K562 (cell line): ENCODE measurements at places on chromosomes 13 and 19.

- no peak for DNase-seq
Measured at GRCh38 chr13:44620057-44620456, 43.9 kb upstream of the TSC22D1 start.

DNA sequence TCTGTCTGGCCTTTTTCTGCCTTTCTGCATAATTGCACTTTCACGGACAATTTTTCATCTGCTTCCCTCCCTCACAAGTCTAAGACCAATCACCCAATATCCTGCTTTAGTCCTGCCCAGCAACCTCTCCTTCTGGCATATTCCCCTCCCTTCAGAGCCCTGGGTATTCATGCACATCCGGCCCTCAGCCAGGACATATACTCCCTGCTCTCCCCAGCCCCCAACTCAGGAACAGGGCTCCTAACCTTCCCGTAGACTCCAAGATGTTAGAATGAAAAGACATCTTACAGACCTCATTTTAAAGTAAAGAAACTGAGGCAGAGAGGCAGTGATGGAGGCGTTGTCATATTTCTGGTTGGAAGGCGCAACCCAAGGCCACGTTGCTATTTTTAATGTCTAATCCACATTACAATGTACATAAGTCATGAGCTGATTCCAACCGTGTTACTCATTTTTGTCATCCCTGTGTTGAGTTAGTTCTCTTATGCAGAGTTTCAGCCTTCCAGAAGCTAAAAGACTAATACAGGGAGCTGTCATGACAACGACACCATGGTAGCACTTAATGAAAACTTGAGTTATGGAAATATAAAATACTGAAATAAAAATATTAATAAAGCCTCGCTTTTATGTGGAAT, 209.2 kb downstream of the TSHZ3 start:
- no peak for DNase-seq

DNA sequence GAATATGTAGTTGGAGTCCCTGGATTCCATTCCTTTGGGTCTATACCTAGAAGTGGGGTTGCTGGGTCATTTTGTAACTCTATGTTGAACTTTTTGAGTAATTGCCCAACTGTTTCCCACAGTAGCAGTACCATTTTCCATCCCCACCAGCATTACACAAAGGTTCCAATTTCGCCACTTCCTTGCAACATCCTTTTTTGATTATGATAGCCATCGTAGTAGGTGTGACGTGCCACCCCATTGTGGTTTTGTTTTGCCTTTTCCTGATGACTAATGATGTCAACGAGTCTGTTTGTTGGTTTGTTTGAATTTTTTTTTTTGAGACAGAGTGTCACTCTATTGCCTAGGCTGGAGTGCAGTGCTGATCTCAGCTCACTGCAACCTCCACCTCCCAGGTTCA, 3.3 kb upstream of the PEX11G start:
- DNase-seq: no peak

GRCh38 chr13:92661406-92661805, 565.2 kb upstream of the GPC6 start:
- no peak for DNase-seq

- DNase-seq: no peak
Measured at GRCh38 chr13:65940720-65941119, 1289.4 kb downstream of the PCDH9 start.
